HAP-1 (cell line): ENCODE measurements at places on chromosomes 6 and 20.

DNA sequence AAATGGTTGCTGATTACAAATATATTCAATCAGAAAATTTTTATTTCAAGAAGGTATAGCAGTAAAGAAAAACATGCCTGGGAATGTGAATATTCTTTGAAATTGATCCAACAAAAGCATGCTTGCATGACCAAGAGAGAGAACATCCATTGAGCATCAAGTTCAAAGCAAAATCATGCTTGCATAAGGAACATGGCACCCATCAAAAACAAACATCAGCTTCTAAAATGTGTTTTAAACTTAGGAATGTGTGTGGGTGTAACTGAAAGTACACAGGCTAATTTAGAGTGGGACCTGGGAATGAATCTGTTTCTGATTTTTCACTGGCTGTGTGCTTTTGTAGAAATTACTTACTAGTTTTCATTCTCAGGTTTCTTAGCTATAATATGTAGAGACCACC lies 5.6 kb downstream of the SLC17A5 start:
- DNase-seq = no peak

DNA sequence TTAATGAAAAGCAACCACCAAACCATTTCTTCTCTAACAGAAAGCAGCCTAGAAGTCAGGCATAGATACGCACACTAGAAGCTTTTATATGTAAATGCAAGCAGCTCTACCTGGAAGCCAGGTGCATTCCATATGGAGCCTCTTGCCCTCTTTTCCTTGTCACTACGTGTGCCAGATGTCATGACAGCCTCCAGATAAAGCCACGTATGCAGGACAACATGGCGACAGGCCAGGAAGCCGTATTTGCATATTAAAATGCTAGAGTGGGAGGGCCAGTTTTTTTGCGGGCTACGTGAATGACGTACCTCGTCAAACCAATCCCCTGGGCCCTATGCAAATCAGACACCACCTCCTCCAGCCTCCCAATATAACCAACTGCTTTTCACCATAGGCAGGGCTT lies 308.1 kb upstream of the SPTLC3 start:
- DNase-seq = no peak

DNA sequence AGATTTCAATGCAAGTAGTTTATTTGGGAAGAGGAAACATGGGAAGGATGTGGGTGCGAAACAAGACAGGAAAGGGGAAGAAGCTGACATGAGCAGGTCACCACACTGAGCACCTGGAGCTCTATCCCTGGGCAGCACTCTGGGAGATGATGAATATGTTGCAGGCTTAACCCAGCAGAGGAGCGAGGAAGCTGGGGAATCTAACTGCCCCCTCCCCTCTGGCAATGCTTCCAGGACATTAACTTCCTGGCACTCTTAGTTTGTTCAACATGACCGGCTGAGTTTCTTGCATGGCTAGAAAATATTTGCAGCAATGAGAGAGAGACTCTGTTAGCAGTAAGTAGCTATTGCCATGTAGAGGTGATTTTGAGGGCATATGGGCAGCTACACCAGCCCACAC lies 4.9 kb upstream of the ADA start:
- no peak for DNase-seq

DNA sequence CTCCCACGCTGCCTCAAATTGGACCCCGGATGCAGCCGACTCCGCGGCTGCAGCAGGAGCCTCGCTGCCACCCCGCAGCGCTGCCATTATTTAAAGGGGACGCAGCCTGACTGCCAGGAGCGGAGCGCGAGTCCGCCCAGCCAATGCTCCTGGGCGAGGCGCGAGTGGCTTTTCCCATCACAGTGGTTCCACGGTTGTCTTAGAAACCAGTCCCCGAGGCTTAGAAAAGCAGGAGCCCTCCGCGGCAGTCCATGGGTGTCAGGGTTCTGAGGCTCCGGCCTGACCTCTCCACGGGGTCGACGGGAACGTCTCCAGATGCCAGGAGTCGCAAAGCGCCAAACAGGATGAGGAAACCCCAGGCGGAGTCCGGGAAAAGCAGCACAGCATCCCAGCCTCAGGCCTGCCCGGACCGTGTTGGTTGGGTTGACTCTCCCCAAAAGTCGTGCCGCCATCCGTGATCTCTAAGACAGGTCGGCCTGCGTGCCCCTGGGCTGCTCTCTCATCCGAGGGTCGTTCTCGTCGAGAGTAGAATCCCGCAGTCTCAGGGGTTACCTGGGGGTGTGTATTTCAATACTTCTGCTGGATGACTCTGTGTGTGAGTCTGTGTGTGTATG lies 975.8 kb upstream of the DEFB115 start:
- no peak for DNase-seq

DNA sequence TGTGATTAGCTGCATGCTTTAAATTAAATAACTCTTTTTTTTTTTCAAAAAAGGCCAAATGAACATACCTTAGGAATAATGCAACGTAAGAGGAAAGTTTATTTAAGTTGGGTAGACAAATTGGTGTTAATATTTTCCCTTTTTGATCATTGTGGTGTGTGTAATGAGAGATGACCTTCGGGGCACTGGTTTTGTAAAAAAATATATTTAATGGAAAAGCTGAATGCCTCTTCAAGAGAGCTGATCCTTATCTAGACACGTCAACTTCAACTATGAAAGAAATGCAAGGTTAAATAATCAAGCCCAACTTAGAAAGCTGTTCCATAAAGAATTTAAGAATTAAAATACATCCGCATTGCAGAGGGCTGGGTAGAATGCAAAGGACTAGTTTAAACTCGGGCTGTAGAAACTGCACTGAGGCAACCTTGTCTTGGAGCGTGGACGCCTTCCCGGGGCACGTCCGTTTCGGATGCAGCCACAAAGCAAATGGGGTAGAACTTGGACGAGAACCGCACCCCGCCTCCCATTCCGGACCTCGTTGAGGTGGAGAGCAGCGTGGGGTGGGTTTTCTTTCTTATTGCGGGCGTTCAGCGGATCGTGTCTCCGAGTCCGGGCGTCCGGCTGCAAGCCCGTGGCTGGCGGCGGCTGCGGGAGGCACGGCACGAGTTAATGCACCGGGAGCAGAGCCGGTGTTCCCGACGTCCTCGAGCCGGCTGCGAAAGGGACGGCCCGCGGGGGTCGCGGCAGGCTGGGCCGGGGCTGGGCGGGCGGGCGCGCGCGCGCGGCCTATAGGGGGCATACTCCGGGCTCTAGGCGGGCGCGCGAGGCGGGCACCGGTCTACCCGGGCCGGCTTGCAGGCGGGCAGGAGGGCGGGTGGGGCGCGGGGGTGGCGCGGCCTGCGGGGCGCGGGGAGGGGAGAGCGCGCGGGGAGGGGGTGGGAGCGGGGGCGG lies 1.9 kb downstream of the JARID2 start:
- DNase-seq = peak; percentile 47

GRCh38 chr20:10520528-10520927 lies 85.4 kb downstream of the SLX4IP start:
- DNase-seq = no peak

DNA sequence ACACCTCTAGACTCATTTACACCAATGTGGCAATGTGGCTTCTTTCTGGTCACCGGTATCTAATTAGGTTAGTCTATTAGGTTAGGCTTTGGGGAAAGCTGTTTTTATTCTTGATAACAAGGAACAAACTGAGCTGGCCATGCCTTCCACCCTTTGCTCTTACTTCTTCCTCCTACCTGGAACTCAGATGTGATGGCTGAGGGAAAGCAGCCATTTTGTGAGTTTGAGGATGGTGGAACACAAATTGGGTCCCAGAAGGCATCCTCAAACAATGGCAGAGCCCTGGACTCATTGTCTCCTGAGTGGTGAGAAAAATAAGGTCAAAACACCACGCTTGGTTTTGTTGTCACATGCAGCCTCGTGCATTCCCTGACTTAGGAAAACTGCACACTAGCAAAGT lies 7.7 kb downstream of the CDH4 start:
- no peak for DNase-seq

DNA sequence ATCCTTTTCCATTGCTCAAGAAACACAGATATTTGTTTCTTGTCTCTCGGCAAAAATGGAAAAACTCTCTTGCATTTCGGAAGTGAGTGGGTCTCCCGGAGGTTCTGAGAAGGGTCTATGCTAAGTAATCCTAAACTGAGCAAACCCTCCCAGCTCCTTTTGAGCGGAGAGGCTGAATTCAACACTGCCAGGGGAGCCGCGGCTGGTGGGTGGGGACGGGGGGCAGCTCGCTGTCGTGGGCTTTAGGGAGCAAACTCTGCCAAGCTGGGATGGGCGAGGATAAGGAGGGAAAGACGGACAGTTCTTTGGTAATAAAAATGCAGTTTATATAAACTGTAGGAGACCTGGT lies 211.4 kb downstream of the FOXC1 start:
- DNase-seq = no peak

DNA sequence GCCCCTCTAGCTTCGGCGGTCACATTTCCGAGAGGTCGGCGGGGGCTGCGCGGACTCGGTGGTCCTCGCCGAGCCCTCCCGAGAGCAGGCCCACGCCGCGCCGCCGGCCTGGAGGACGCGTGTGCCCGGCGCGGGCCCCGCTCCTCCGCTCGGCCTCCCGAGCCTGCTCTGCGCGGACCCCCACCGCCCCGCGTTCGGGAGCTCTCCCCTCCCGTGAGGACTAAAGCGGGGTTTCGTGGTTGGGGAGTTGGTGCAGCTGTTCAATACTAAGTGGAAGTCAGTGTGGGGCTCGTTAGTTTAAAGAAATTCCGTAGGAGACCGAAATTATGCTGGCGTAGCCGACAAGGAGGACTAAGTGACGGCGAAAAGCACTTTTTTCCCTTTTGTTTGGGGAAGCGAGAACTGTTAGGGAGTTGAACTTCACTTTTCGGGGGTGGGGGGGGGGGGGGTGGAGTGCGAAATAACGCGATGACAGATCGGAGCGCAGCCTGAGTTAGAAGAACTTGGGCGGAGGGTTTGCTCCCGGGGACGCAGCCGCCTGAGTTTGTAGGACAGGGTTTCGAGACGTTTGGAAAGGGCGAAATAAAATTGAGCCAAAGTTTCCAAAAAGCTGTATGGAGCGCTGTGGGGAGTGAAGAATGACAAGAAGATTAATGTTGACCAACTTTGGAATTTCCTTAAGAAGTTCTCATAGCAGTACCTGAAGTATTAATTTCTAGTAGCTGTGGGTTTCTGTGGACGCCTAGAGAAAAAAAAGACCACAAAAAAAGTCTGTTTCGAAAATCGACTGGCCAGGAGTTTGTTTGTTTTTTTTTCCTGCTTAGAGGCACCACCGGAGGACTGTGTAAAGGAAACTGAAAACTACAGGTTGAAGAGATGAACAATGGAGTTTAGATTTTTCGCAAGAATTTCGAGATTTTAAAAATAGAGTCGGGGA lies 1.4 kb downstream of the QKI start:
- no peak for DNase-seq
